ENCODE measurements at places on chromosomes 3 and 15.

DNA sequence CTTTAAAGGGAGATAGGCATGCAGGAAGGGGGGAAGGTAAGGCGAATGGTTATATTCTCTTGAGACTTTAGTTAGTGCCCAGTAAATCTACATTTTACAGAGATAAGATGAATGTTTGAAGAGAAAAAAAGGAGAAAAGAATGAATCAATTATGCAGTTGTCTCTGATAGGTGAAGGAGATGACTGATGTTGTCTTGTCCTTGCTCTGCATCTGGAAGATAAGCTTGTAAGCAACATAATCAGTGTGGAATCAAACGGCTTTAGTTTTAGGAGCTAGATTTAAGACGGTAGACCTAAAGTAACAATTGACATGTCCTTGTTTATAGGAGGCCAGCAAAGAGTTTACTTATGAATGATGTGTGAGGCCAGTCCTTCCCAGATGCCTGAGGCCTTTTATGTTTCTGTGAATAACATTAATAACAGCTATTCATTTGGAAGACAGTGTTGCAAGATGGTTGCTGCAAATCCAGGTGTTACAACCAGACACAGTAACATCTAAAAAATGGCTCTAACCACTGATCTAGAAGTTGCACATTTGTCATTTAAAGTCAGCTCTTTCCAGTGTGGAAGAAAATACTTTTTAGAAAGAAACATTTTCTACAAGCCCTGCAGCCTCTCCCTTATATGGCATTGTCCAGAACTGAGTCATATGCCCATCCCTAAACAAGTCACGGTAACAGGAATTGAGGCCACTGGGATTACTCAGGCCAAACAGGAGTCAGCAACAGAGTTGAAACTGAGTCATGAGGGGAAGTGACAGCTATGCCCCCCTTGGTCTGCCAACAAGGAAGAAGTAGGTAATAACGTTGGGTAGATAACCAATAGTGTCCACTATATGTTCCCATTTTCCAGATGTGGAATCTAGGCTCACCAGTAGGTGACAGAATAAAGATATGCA lies 77.5 kb upstream of the FBN1 start:
- DNase-seq = no peak

DNA sequence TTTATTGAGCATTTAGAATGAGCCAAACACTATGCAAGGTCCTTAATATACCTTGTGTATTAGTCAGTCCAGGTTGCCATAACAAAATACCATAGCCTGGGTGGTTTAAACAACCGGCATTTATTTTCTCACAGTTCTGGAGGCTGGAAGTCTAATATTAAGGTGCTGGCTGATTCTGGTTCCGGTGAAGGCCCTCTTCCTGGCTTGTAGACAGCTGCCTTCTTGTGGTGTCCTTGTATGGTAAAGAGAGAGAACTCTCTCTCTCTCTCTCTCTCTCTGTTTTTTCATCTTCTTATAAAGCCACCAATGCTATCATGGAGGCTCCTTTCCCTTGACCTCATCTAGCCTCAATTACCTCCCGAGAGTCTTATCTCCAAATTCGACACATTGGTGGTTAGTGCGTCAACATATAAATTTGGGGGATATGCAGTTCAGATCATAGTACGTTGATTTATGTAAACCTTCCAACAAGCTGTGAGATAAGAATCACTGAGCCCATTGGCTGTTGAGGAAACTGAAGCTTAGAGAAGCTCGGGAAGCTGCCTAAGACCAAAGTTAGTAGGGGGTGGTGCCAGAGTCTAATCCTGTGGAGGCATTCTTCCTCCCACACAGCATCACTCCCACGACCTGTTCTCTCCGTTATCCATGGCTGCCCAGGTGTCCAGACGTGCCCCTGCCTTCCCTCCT lies 298.0 kb upstream of the PROK2 start:
- no peak for DNase-seq

DNA sequence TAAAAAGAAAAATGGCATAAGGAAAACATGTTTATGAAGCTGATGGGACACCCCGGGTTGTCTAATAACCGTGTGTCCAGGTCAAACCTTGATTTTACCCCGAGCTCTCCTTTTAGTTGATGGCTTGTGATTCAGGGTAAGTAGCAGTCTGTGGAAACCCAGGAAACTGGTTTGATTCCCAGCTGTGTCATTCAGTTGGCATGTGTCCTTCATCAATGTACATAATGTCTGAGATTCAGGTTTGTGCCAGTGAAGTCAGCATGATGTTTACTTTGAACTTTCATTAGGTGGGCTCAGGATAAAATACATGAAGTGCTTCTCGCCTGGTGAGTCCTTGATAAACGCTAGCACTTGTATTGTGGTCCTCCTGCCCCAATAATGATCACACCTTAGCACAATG lies 4.3 kb upstream of the COPG1 start:
- DNase-seq = no peak

DNA sequence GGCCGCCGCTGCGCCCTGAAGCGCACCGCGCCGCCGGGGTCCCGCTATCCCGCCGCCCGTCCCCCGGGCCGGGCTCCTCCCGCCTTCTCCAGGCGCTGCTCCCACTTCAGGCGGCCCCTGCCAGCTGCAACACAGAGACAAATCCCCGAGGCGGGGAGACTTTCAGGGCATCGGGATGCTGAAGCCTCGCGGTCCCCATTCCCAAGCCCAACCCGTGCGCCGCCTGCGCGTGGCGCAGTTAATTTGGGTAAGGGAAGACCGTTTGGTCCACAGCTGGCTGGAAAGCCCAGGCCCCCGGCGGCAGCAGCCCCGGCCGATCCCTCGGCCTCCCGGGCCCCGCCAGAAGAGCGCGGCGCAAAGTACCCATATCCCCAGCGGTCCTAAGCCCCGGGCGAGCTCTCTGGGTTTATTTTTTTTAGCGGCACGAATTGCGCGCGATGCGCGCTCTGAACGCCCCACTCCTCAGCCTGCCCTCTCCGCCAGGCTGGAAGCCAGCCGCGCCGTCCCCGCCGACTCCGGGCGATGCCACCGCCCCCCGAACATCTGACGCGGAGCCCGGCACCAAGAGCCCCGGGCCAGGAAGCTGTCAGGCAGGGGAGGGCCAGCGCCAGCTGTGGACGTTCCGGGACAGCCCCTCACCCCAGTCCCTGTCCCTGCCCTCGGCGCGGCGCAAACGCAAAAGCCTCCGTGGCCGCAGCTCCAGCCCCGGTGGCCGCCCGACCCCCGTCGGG lies 517 bp downstream of the FBN1 start:
- no peak for DNase-seq

DNA sequence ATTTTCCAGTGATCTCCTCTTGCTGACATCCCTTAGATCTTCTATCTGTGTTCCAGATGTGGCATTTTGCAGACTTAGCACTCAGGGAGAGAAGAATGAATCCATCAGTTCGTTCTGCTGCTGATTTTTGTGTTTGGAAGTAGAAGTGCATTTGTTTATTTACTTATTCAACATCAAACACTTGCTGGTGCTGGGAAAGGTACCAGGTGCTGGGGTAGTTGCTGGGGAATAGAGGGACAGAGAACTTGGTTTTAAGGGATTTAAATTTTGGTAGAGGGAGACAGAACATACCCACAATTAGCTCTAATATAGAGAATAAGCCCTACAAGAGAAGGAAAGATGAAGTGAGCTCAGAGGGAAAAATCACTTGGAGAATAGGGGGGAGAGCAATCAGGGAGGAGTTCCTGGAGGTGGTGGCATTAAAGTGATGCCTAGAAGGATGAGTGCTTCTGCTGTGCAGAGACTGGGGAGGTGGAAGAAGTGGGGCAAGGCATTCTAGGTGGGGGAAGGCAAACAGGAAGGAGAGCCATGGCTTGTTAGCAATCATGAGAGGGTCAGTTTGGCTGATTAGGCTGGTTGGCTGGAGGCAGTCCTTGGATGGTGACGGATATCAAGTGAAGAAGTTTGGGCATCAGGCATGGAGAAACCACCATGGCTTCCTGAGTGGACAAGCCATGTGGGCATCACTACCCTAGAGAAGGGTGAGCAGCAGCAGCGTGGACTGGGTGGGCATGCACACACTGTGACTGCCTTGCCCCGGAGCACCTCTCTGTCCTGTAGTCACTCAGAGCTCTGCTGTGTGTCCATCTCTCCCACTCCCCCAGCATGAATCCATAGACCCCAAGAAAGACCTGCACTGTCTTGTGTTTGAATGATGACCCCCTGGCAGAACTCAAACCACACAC lies 197.3 kb downstream of the OPA1 start:
- no peak for DNase-seq

- no peak for DNase-seq
Observed at GRCh38 chr3:50165910-50166538, 10.9 kb downstream of the SEMA3F start.

DNA sequence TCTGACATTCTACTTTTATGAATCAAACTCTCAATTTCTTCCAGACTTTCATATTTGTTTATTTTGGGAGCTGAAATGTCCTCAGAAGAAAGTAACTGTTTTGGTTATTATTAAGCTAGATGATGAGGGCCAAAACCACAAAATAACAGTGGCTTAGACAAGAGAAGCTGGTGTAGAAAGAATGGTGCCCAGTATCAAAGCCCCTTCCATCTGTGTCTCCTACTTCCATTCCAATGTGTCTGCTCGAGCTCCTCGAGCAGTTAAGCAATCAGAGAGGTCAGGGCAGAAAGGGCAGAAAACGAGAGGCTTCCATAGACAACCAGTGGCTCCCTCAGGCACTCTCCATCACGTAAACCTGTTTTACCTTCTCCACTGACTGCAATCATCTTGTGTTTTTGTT lies 59.7 kb upstream of the MAGI1 start:
- DNase-seq = no peak

DNA sequence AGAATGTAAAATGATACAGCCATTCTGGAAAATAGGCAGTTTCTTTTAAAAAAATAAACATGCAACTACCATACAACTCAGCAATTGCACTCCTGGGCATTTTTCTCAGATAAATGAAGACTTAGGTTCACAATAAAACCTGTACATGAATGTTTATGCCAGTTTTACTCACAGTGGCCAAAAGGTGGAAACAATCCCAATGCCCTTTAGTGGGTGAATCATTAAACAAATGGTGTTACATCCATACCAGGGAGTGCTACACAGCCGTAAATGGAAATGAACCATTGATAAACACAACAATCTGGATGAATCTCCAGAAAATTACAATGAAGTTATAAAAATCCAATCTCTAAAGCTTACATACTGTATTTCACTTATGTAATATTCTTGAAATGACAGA lies 140.3 kb downstream of the ADAMTSL3 start:
- no peak for DNase-seq

DNA sequence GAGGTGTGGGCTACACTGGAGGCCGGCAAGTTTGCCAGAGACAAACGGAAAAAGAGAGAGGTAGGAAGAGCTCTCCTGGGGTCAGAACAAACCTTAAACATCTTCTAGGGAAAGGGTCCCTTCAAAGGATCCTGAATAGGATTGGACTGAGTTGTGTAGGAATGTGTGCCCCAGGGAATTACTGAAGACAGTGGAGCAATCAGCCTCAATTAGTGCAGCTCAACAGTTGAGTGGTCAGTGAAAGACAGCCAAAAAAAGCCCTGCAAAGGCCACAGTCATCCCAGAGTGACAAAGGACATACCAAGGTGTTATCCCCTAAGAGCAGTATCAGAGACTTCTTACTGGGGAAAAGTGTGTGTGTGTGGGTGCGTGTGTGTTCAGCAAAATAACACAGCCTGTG lies 70.3 kb downstream of the NUP210 start:
- no peak for DNase-seq

DNA sequence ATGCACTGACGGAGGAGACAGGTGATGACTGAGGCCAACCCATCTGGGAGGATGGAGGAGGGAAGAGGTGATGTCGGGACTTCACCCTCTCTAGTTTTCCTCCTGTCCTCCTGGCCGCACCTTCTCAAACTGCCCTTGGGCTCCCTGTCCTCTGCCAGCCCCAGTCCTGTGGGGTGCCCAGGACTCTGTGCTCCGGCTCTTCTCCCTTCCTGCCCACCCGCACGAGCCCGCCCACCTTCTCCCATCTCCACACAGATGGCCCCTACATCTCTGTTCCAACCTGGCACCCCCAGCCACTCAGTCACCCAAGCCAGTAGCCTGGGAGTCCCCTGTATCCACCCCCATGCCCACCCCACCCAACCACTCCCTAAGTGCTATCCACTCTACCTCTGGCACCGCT lies 206.7 kb upstream of the LINGO1 start:
- DNase-seq = no peak

- no peak for DNase-seq
Observed at GRCh38 chr3:162236949-162237348, 740.3 kb downstream of the OTOL1 start.

DNA sequence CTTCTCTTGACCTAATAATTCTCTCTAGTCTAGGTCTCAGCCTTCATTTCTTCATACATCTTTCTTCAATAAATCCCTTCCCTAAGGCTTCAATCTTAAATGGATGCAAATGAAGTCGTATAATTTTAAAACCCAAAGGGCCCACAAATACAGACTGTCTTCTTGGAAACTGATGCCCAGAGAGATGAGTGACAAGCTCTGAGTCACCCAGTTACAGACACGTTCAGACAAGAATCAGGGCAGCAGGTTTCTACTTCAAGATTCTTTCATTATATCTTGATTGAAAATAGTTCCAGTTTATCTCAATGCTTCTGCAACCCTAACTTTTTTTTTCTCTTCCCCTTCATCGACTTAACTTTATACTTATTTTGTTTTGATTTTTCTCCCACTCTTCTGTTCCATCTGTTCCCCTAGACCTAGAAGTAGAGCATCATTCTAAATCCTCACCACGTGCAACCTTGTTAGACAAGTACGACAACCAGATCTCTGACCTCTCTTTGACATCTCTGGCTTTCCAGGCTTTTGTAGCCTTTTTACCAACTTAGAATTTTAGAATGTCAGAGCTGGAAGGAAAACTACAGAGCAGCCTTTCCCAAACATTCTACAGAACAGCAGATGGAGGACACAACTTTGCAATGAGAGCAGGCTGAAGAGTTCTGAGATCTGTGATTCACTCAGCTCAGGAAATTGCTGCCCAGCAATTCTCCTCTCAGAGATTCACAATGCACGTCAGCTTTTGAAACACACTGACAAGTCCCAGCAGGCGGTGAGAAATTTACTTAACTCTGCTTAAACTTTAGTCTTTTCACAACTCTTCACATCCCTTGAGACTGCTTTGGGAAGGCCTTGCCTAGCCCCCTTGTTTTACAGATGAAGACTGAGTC lies 25.3 kb downstream of the NCEH1 start:
- DNase-seq = no peak

GRCh38 chr3:174531262-174531982 lies 327.7 kb upstream of the NAALADL2 start:
- DNase-seq = no peak

GRCh38 chr3:178422406-178422805 lies 113.8 kb upstream of the KCNMB2 start:
- no peak for DNase-seq

GRCh38 chr3:111725706-111726105 lies 130.6 kb upstream of the ZBED2 start:
- no peak for DNase-seq

DNA sequence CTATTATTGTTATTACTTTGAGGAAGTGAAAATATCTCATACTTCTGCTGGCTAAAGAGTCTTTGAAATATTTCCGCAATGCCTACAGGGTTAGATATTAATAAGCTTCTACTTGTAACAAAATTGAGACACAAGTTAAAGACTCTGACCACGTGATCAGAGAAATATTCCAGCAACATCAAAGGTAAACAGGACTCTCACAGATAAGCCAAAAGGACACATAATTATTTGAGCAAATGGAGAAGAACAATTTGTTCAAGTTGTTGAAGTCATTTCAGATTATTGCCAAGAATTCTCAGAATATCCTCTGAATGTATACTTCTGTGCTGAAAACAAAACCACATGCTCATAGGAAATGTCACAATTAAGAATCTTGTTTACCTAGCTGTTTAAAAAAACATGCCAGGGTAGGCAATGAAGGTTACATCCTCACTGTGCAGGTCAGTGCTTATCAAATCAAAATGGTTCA lies 225.8 kb upstream of the ALCAM start:
- no peak for DNase-seq

Data from NCI-H748 treated with DMSO at 0.1 percent for 48 hours (cell line).